ENCODE measurements at places on chromosomes 6 and 20. TPM values are rescaled to one million over a fixed set of nuclear protein-coding genes. Genes with fewer than 3 reads are reported as not detected.

GRCh38 chr20:23923891-23924435, 44.4 kb upstream of the CST5 start:
- no peak for DNase-seq

DNA sequence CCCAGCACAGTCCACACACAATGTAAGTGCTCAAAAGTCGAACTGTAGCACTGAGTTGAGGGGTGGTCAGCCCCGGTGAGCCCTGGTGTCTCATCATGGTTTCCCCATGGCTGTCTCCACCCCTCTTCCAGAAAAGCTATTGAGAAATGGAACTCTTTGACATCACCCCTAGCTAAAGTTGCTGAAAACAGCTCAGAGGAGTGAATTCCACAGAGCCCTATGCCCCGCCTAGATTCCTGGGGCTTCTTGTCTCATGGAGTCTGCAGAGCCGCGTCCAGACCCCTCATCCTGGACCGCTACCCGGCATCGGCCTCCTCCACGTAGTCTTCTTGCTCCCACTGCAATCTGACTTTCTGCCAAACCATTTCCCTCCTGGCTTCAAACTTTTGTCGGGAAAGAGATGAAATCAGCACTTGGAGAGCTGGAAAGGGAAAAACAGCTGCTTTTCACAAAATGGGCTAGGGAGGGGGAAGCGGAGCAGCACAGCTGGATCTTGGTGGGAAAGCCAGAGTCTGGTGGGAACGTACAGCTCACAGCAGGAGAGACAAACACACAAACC, 132.2 kb downstream of the SNX5 start:
- no peak for DNase-seq

GRCh38 chr6:14026831-14027539, 90.6 kb upstream of the CD83 start:
- DNase-seq: no peak

- peak; percentile 49 for DNase-seq
Measured at GRCh38 chr20:25195962-25196785, 662 bp downstream of the ENTPD6 start.

Gene GSTA2
- not detected for total RNA-seq

Gene CCNC
- 32.4 TPM for total RNA-seq

- no peak for DNase-seq
Measured at GRCh38 chr6:154352898-154353585, 3.6 kb downstream of the IPCEF1 start.

Gene FOXC1
- 5.3 TPM for total RNA-seq

GRCh38 chr6:7615611-7616383, 25.8 kb downstream of the SNRNP48 start:
- DNase-seq: peak; percentile 11

DNA sequence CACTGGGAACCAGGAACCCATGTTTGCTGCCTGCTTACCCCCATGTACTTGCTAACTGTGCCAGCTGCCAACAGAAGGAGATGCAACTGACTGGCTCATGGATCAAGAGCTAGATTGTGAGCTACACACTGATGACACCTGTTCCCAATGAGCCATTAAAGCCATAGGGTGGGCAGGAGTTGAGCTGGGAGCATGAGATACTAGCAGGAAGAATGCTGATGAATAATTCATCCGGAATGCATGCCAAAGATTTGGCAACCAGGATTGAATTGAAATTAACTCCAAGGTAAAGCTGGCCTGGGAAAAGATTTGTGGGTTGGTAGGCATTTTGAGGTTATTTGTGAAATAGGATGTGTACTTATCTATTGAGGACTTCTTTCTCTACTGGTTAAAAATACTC, 631.1 kb downstream of the KIF16B start:
- no peak for DNase-seq

Gene KCNQ5
- 89.4 TPM for total RNA-seq

Gene MUCL3
- not detected for total RNA-seq

DNA sequence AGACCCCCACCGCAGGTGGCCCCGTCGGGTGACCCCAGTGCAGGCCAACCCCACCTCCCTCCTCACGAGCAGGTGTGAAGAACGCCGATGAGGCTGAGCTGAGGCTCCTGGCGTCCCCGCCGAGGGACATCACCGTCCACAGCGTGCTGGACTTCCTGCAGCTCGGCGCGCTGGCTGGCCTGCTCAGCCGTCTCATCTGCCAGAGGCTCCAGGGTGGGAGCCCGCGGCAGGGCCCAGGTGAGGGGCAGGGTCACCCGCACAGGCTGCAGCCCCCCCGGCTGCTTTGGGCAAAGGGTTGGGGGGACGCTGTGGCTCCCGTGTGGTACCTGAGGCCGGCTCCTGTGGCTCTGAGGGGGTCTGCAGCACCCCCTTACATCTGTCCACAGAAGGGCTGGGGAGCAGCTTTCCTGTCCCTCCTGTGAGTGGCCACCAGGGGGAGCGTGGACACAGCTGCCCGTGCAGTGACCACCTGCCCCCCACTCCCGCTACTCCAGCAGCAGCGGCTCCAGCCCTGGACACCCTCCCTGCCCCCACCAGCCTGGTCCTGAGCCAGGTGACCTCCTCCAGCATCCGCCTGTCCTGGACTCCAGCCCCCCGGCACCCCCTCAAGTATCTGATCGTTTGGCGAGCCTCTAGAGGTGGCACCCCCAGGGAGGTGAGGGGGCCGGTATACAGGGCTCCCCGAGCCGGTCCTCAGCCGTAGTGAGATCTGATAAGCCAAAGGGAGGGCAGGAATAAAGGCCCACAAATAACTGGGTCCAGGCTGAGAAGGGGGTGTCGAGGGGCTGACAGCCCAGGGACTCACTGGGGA, 16.5 kb downstream of the COL20A1 start:
- peak; percentile 67 for DNase-seq

DNA sequence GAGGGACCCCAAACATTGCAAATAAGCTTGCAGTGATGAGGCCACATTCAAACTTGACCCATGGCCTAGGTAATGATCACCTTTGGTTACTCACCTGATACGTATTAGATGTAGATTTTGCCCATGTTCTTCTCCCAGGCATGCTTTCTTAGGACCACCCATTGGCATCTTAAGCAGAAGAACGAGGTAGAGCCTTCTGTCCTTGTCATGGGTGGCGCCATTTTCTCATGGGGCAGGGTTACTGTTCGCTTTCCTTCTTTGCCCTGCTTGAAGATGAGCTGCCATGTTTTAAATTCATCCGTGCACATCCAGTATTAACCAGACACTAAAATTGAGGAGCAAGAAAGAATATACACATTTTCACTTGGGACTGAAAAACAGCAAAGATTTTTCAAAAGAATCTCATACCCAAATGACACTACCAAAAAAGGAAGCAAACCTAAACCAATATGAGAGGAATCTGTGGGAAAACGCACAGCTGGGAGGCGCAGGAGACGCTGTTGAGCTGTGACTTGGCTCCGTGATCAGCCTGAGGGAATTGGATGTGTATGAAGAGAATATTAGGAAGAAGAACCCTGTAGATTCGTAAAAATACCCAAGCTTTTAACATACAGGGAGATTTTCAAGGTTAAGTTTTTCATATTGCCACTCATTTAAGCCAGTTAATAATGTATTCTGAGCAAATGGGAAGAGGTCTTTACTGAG, 36.6 kb downstream of the GMPR start:
- no peak for DNase-seq

DNA sequence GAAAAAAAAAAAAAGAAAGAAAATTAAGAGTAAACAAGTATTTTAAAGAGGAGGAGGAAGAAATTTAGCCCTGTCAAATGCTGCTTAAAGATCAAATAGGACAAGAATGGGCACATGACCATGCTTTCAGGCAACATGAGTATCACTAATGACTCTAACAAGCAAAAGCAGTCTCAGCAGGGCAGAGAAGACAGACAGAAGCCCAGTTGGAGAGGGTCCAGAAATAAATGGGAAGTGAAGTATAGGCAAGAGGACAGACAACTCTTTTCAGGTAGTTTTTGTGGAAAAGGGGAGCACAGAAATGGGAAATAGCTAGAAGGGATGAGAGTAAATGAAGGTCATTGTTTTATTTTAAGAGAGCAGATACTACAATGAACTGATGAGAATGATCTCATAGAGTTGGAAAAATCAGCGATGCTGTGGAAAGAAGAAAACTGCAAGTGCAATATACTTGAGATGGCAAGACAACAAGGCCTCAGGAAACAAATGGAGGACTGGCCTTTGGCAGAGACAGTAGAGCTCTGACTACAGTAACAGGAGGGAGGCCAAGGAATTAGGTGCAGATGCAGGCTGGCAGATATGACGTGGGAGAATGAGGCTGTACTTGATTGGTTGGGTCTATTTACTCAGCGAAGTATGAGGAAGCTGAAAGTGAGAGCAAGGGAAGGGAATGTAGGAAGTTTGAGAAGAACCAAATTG, 40.3 kb downstream of the KIF6 start:
- DNase-seq: no peak

- peak; percentile 38 for DNase-seq
Measured at GRCh38 chr6:28981833-28982475, 23.2 kb downstream of the ZNF311 start.

Gene GLP1R
- 0.16 TPM for total RNA-seq

DNA sequence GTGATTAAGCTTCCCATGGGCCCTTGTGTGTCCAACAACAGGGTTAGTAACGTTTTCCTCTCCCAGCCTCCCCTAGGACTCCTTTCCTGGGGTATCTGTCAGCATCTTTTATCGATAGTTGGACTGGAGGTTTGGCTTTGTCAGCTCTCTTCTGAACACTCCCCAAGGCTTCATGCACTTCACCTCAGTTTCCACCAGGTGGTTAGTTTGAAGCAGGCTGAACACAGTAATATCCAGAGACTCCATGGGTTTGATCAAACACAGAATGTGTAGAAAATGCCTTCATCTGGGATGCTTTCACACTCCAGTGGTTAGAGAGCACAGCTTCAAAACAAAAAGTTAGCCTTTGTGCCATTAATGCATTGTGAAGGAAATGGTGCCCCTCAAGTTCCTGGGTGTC, 139.1 kb downstream of the SLC24A3 start:
- no peak for DNase-seq

GRCh38 chr6:150038202-150039062, 13.1 kb upstream of the RAET1L start:
- DNase-seq: no peak

DNA sequence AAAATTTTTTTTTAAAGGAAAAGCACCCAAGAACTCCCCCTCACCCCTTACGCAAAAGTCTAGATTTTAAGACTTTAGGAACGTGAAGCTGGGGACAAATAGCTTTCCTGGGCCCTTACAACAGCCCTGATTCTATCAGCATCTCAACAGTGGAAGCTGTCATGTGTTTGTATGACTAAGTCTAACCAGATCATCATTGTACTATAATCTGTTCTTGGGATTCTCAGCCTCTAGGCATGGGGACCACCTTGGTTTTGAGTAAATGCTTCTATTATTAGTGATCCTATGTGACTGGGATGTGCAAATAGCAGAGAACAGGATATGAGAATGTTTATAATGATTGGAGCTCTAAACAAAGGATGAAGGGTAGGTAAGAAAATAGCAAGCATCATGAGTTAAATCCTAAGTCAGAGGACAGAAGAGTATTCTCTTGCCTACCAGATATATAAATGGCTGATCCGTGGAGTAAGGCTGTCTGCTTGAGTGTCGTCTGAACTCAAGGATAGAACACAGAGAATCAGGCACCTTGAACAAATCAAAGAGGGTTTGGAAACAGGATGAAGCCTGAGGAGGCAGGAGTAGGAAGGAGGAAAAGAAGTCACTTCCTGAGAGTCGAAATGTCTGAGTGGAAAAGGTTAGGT, 105.7 kb upstream of the FAM184A start:
- no peak for DNase-seq

DNA sequence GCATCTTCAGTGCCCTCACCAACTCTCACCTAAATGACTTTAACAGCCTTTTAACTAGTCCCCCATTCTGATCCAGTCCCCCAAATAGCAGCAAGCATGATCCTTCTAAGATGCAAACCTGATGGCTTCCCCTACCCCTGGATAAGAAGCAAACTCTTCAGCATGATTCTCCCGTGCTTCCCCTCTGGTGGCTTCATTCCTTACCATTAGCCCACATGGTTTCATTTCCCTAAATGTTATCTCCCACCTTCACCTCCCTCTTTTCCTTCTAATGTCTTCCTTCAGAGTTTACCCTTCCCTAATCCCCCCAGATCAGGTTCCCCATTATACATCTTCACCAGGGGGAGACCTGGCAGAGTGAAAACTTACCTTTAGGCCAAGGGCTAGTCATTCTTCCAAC, 4.0 kb upstream of the RAB5IF start:
- no peak for DNase-seq

DNA sequence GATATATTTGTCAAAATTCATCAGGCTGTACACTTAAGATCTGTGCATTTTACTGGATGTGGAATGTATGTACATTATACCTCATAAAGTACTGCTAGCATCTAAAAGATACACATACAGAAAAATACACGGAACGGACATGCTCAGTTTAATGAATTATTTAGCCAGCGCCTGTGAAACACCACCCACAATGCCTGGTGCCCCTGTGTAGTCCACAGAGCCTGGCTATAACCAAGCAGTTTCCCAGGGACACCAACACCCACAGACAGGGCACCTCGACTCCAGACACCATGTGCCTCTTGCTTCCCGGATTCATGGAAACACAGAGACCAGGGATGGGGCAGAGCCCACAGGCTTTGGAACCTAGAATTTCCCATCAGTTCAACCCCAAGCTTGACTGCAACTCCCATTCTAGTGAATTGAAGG, 17.4 kb upstream of the ARMC12 start:
- DNase-seq: no peak

DNA sequence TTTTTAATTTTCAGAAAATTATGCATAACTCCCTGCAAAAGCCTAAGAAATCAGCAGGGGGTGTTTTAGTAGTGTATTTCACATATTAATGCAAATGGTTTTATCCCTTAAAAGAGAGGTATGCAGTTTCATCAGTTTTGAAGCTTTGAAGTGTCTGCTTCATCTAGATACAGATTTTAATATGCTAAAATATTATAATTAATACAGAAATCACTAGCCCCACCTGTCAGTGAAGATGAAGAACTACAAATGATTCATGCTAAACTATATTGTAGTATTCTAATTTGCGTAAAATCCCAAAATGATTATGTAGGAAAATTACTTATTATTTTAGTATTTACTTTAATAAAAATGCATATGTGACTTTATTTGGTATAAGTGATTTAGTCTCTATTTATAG, 2.9 kb upstream of the TFB1M start:
- DNase-seq: no peak

DNA sequence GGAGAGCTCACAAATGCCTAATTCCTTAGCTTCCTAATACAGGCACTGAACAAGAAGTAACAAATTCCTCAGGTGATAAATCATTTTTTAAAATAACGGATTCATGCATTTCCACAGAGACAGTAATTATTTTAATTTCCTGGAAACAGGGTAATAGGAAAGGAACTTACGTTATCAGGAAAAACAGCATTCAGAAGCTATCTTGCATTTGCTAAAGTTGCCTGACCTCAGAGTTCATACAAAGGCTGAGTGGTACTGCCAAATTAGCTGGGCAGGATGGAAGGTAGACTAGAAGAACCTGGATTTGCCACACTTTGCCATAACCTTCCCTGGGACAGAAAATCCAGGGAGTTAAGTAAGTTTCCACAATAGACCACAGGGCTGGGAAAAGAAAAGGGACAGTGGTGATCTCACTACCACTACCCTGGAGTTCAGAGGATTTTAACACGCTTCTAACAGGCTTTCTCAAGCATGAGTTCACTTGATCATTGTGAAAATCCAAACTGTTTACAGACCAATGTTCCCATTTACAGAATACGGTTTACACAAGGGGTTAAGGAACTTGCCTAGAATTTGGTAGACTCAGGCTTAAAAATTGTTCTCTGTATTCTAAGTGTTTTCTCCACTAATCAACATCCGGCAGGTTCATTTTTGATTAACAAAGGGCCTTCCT, 57.0 kb downstream of the KIF13A start:
- DNase-seq: no peak

Measured in dorsolateral prefrontal cortex (tissue), 122 donors.